ENCODE measurements at places on chromosomes 6 and 20.

DNA sequence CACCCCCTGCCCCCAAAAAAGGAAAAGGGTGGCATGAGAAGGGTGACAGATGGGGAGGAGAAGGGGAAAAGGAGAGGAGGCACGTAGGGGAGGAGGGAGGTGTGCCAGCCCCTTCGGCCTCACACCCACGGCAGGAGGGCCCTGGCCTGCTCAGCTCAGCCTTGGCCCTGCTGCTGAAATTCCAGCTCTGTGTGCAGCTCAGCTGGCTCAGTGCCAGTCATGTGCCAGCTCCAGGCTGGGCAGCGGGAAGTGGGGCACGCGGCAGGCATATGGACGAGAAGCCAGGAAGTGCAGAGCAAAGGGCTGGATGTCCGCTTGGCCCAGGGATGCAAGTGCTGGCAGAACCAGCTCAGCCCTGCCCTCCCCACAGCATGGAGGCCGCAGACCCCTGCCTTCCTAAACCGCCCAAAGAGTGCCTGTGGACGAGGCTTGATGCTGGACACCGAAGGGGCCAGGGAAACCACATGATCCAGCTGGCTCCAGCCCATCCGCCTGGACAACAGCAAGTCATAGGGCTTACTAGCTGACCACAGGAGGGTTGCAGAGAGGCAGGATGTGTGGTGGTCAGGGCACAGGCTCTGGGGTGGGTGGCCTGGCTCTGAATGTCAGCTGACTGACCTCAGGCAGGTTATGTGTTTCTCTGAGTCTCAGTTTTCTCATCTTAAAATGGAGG lies 60.2 kb downstream of the NOL4L start:
- DNase-seq = no peak

- no peak for DNase-seq
Measured at GRCh38 chr6:135567375-135568083, 70.0 kb upstream of the AHI1 start.

DNA sequence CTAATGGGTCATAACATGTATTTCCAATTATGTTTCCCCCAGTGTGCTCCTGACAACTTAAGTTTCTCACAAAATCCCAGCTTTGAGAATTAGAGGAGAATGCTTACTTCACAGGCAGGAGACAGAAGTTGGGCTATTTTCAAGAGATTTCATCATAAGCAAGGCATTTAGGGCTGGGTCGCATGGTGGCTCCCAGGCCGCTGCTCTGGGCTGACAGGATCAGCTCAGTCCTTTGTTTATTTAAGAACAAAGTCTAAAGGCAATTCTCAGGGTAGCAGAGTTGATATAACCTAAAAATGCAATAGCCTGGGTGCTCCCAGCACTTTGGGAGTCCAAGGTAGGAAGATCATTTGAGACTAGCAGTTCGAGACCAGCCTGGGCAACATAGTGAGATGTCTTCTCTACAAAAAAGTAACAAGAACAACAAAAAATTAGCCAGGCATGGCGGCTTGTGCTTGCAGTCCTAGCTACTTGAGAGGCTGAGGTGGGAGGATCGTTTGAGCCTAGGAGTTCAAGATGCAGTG lies 10.9 kb downstream of the FOXQ1 start:
- no peak for DNase-seq

GRCh38 chr6:51477711-51478311 lies 609.6 kb downstream of the PKHD1 start:
- DNase-seq = no peak

DNA sequence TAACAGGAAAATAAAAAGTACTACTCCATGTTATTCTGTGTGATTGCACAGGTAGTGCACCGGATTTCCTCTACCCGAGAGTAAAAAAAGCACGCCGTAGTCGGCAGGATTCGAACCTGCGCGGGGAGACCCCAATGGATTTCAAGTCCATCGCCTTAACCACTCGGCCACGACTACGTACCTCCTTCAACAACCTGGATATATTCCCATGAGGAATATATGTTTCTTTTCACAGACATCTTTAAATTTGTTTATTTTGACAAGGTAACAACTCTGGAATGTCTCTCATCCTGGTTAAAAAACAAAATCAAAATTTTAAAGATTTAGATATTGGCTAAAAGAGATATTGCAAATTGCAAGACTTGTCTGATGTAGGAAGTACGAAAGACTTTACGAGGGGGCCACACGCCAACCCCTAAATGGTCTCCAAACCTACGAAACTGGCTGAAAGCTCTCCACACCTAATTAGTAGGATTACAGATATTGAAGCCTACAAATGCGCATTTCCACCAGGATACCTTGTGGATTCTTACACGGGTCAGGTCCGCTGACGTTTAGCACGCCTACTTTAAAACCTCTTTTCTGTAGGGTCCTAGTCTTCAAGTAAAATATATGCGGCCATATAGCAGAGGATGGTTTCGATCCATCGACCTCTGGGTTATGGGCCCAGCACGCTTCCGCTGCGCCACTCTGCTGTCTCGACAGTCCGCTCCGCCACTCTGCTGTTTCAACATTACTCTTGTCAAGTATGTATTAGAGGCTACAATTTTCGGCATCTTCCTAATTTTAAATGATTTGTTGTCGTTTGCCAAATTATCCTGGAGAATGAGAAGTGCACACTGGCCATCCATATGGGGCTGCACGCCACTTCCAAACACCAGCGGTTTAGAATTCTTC lies 52.2 kb upstream of the BTN3A2 start:
- DNase-seq = peak; percentile 68

DNA sequence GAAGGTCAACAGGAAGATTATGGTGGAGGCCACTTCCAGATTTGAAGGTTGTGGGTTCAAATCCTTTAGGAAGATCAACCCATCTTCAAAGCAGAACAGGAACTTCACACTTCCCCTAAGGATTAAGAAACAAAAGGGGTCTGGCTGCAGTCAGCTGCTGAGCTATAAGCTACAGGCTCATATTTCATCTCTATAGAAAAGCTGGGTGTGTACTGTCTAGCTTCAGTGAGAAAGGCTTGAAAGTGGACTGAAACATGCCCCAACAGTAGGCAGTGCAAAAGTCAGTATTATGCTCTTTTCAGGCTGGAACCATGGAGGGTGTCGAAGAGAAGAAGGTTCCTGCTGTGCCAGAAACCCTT lies 60.1 kb upstream of the SPDEF start:
- DNase-seq = no peak

GRCh38 chr6:125791151-125791819 lies 525 bp downstream of the NCOA7 start:
- DNase-seq = no peak

- no peak for DNase-seq
Measured at GRCh38 chr6:2266031-2266795, 20.8 kb upstream of the GMDS start.

DNA sequence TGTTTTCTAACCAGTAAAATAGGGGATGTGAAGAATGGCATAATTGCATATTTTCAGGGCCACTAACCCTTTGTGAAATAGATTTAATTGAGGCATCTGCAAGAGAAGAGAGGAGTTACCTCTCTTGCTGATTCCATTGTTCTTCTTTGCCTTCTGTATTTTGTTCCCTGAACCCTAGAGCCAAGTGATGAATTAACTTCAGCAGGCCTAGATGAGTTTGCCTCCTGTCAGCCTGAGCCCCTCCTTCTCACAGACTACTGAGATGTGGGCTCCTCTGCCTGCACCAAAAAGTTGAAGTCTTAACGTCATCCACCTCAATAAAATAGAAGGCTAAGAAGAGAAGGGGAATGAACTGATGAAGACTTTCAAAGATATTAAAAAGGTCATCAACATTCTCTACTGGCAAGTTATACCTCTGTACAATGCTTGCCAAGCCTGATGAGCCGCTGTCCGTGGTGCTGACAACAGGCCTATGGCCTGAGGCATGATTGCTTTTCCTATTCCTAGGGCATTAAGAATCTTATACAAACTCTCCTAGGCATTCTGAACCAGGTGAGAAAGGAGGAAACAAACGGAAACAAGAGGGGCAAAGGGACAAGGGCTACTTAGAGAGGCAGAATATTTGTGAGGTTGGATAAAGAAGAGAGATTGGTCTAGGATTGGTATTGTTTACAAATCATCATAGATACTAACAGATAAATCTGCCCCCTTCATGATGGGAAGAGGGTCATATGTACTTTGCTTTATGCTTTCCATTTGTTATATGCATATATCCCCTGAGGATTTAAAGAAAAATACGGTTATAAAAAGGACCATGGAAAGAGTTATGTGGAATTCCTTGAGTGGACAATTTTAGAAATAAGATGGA lies 46.8 kb downstream of the CD24 start:
- DNase-seq = no peak

GRCh38 chr6:136250686-136251008 lies 536 bp upstream of the MTFR2 start:
- no peak for DNase-seq

- peak; percentile 47 for DNase-seq
Measured at GRCh38 chr6:16770701-16771569, 9.7 kb upstream of the ATXN1 start.

GRCh38 chr6:135796643-135797305 lies 54.7 kb upstream of the PDE7B start:
- DNase-seq = no peak

- DNase-seq = no peak
Measured at GRCh38 chr6:3531481-3531880, 74.6 kb upstream of the SLC22A23 start.

GRCh38 chr6:7637533-7637932 lies 47.5 kb downstream of the SNRNP48 start:
- no peak for DNase-seq

GRCh38 chr6:151078655-151079054 lies 161.1 kb upstream of the AKAP12 start:
- DNase-seq = no peak

DNA sequence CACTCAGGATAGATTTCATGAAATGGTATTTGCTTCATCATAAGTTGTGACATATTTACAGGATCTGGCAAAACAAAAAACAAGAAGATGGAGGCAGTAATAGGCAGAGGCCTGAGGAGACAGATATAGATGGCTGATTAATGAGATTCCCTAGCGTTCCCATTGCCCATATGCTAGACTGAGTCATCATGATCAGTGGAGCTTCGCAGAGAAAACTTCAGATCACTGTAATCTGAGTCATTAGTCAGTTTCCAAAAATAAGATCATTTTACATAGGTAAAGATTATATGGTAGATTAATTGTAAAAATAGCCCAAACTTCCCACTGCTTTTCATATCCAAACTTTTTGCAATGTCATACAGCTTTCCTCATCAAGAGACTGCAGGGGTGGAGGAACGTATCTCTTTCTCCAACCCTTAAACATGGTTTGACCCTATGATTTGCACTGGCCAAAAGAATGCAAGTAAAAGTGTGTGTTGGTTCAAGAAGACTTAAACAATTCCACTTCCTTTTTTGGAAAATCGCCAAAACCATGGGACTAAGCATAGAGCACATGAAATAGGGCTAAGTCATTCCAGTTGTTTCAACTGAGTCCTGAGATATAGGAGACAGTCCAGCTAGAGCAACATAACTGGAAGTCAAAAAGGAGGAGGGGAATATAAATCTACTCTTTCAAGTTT lies 626.0 kb downstream of the RNF144B start:
- DNase-seq = no peak

DNA sequence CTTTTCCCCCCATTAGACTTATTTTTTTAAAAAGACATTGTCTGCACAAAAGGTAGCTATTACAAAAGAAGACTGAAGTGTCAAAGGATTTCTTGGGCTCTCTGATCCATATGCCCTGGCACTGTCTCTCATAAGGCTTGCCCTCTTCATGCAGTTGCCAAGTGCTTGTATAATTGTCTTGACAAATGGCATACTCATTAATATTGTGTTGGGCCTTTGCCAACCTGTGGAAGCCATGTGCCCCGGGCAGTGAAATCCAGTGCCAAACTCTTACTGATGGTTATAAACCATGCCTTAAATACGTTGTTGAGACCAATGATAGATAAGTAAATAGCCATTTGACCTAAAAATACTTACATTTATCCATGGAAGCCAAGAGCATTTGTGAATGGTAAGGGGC lies 98.1 kb downstream of the FARS2 start:
- no peak for DNase-seq

DNA sequence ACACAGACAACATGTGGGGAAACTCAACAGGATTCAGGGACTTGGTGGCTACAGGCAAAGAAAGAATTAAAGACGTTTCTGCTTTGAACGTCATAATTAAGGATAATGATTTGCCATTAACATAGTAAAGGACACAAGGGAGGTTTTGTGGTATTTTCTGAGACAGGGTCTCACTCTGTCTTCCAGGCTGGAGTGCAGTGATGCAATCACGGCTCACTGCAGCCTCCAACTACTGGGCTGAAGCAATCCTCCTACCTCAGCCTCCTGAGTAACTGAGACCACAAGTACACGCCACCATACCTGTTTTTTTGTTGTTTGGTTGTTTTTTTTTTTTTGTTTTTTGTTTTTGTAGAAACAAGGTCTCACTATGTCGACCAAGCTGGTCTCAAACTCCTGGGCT lies 62.4 kb downstream of the MAP3K5 start:
- no peak for DNase-seq

GRCh38 chr20:24978513-24978912 lies 14.0 kb downstream of the APMAP start:
- no peak for DNase-seq

- no peak for DNase-seq
Measured at GRCh38 chr6:92589996-92590395, 829.4 kb downstream of the EPHA7 start.

DNA sequence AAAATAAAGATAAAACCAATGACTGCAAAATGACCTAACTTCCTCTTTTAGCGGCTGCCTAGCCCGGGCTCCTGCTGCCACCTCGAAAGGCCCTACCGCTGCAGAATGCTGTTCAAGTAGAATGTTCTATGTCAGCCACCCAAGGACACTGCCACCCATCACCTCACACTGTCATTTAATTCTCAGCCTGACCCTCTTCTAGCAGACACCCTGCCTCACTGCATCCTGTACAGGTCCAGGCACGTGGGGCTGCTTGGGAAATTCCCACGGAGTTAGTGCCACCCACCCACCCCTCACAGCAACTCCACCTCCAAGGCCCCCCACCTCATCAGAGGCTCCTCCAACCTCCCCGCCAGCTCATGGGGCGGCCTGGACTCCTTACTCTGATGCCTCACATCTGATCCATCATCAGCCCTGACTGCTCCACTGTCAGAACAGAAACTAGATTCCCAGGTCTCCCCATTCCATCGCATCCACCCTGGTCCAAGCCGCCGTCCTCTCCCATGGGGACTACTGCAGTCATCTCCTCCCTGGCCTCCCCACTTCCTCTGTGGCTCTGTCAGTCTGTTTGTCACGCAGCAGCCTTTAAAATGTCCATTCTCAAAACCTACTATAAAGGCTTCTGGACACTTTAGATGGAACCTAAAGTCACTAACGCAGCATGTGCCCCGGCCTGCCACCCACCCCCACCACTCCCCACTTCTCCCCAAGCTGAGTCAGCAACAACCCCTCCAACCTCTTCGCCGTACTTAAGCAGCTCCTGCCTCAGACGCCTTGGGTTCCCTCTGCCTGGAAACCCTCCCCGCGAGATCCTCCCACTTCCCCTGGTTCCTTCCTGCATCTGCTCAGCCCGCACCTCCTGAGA lies 17.0 kb downstream of the NFATC2 start:
- no peak for DNase-seq

DNA sequence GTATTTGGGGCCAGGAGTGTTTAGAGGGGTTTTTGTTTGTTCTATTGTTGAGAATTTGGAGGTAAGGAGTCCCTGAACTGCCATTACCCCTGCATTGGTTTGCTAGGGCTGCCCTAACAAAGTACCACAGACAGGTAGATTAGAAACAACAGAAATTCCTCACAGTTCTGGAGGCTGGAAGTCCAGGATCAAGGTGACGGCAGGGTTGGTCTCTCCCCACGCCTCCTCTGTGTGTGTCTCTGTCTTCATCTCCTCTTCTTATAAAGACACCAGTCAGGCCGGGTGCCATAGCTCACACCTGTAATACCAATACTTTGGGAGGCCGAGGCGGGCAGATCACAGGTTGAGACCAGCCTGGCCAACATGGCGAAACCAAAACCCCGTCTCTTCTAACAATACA lies 97.1 kb upstream of the FAM8A1 start:
- no peak for DNase-seq

- DNase-seq = no peak
Measured at GRCh38 chr6:51805517-51805916, 281.9 kb downstream of the PKHD1 start.
